IMR-90 (cell line): ENCODE measurements at places on chromosomes 7 and 10. TPM values are rescaled to one million over a fixed set of nuclear protein-coding genes. Genes with fewer than 3 reads are reported as not detected.
A peak's percentile ranks its signal among the peaks of the same experiment; 100 is the strongest.

- H3K27me3 ChIP-seq: no peaks in the 10 kb centered on the region
- H3K36me3 ChIP-seq: no peaks in the 10 kb centered on the region; the same call in 1 of the 2 replicates
- no peak overlapping the region for H3K4me3 ChIP-seq
- peak; percentile 91 for DNase-seq
- peaks cover 47% of the 10 kb centered on the region for H3K4me1 ChIP-seq
- H3K27ac ChIP-seq: no peak overlapping the region
Observed at GRCh38 chr10:98378722-98379121, 36.3 kb downstream of the PYROXD2 start.

- DNase-seq: no peak
- H3K4me1 ChIP-seq: peaks cover 11% of the 10 kb centered on the region
- no peaks in the 10 kb centered on the region for H3K27me3 ChIP-seq
- H3K36me3 ChIP-seq: no peaks in the 10 kb centered on the region
Observed at GRCh38 chr10:5600908-5601307, 65.5 kb downstream of the ASB13 start.

DNA sequence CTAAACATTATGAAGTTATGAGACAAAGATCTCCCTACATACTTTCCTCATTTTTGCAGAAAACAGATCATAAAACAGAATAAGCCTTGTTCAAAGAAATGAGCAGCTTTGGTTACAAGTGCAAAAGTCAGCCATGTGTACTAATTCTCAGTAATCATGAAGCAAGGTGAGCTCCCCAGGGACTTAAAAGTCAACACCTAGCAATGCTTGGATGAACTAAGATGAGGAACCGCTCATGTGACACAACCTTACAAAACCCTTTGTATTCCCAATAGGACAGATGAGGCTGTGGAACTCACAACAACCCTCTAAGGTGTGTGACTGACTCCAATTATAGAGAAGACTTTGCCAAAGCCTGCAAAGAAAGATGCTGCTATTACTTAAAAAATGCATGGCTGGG lies 154.5 kb downstream of the SLC25A13 start:
- DNase-seq: no peak
- no peak overlapping the region for H3K27ac ChIP-seq
- no peaks in the 10 kb centered on the region for H3K4me1 ChIP-seq

C10orf67 gene
- total RNA-seq: 0.18 and 0.28 TPM in 2 replicates
